Aorta (tissue), 5 donors: ENCODE measurements at places on chromosomes 4 and X.

DNA sequence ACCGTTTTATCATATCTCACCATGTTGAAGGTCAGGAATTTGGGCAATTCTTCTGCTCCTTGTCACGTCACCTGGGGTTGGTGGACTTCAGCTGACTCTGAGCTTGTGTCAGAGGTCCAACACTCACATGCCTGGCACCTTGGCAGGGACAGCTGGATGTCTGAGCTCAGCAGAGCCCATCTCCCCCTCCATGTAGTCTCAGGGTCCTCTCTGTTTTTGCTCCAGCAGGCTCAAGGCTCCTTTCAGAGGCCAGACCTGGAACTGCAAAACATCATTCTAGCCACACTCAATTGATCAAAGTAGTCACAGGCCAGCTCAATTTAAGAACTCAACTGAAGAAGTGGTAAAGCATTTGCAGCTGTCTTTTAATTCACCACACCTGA lies 45.4 kb downstream of the EDNRA start:
- peaks cover 2% of the 10 kb centered on the region for H3K4me1 ChIP-seq
- H3K36me3 ChIP-seq = no peaks in the 10 kb centered on the region
- H3K27me3 ChIP-seq = no peaks in the 10 kb centered on the region

GRCh38 chrX:103513067-103513466 lies 6.2 kb downstream of the RAB40A start:
- no peaks in the 10 kb centered on the region for H3K27me3 ChIP-seq
- no peak for DNase-seq
- H3K27ac ChIP-seq = no peak overlapping the region
- no peak overlapping the region for H3K4me3 ChIP-seq
- H3K36me3 ChIP-seq = no peaks in the 10 kb centered on the region

- H3K4me3 ChIP-seq = no peak overlapping the region
- H3K36me3 ChIP-seq = no peaks in the 10 kb centered on the region
- no peak overlapping the region for H3K27ac ChIP-seq
- DNase-seq = no peak
- H3K4me1 ChIP-seq = no peaks in the 10 kb centered on the region
- H3K27me3 ChIP-seq = no peaks in the 10 kb centered on the region
Observed at GRCh38 chrX:139058831-139059495, 347.4 kb upstream of the FGF13 start.

DNA sequence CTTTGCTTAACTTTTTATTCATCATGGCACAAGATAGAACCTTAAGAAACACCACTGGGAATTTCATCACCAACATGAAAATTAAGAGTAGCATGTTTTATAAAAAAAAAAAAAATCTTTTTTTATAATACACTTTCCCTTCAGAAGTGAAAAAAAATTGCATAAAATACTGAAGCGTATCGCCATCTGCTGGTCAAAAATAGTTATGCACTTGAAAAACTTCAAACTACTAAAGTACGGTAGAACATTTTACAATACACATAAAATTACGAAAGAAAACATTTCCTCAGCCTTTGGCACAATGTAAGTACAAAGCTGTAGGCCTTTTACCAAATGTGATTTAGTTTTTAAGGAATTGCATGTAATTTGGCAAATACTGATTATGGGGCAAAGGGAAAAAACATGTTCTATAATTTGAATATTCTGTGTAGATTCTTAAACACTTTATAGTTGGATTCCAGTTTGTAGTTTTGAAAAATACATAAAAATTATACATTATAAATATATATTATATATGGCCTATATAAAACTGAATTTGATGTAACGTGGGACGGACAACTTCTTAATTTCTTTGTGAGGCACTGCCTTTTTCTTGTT lies 26.5 kb downstream of the HCCS start:
- H3K27ac ChIP-seq = no peak overlapping the region
- no peaks in the 10 kb centered on the region for H3K27me3 ChIP-seq
- H3K36me3 ChIP-seq = no peaks in the 10 kb centered on the region
- no peaks in the 10 kb centered on the region for H3K4me1 ChIP-seq

- no peak overlapping the region for H3K27ac ChIP-seq
- no peak for DNase-seq
- H3K4me3 ChIP-seq = no peak overlapping the region
- no peaks in the 10 kb centered on the region for H3K4me1 ChIP-seq
- no peaks in the 10 kb centered on the region for H3K36me3 ChIP-seq
Observed at GRCh38 chrX:48107717-48108116, 22.7 kb upstream of the SPACA5B start.

DNA sequence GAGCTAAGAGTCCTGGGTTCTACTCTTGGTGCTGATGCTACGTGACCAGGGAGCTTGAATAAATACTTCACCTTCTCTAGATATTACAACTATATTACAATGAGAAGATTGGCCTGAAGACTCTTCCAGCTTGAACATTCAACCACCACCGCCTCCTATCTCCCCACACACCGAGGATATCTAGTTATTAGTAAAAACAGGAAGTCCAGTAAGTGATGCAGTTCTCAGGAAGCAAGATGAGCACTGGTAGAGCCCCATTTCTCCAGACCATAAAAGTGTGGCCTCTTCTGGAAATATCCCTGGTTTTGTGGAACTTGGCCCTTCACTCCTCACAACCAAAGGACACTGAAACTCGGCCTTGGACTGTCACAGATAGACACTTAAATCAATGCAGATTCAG lies 18.5 kb downstream of the PJA1 start:
- no peak overlapping the region for H3K27ac ChIP-seq
- no peak overlapping the region for H3K4me3 ChIP-seq
- H3K4me1 ChIP-seq = no peaks in the 10 kb centered on the region
- H3K27me3 ChIP-seq = no peaks in the 10 kb centered on the region
- H3K36me3 ChIP-seq = no peaks in the 10 kb centered on the region
- DNase-seq = no peak

DNA sequence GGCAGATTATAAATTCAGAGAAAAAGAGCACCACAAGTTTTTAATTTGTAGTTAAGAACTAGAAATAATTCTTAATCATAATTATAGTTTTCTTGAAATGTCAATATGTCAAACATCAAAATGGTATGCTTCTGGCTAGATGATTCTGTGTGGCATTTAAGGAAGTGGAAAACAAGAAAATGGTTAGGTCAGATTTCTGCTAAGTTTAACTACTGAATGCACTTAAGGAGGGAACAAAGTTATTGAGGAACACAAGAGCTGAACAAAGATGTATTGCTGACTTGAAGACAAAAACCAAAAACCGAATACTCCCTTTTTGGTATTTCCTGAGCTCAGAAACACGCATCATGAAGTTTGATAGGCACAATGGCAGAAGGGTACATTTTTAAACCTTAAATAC lies 58.7 kb upstream of the GPR34 start:
- H3K27me3 ChIP-seq = no peaks in the 10 kb centered on the region
- peaks cover 3% of the 10 kb centered on the region for H3K4me1 ChIP-seq
- no peak overlapping the region for H3K4me3 ChIP-seq
- no peak overlapping the region for H3K27ac ChIP-seq
